ENCODE measurements at places on chromosomes 3 and 15. TPM values are rescaled to one million over a fixed set of nuclear protein-coding genes. Genes with fewer than 3 reads are reported as not detected.

GNB4 gene
- total RNA-seq: 35.8 TPM

GLT8D1 gene
- total RNA-seq: 60.7 TPM

IL17RB gene
- not detected for total RNA-seq

ACVR2B gene
- total RNA-seq: 1.1 TPM

ITIH1 gene
- not detected for total RNA-seq
